Peyer's patch (tissue), 4 donors: ENCODE measurements at places on chromosomes 5 and 9. TPM values are rescaled to one million over a fixed set of nuclear protein-coding genes. Genes with fewer than 3 reads are reported as not detected.
A peak's percentile ranks its signal among the peaks of the same experiment; 100 is the strongest.

Gene GCNT1
- 38.8 TPM for total RNA-seq

- peak overlapping the region; percentile 74 for H3K27ac ChIP-seq
- peak; percentile 72 for DNase-seq
- peak overlapping the region; percentile 57 for H3K4me3 ChIP-seq
- H3K36me3 ChIP-seq: no peaks in the 10 kb centered on the region
- peaks cover 8% of the 10 kb centered on the region for H3K4me1 ChIP-seq
- no peaks in the 10 kb centered on the region for H3K27me3 ChIP-seq
Observed at GRCh38 chr5:140631831-140632365, 1.1 kb downstream of the CD14 start.

Gene PLGRKT
- 41.5 TPM for total RNA-seq

GRCh38 chr5:177370488-177371119 lies 12.9 kb downstream of the RGS14 start:
- no peaks in the 10 kb centered on the region for H3K27me3 ChIP-seq
- peaks cover 3% of the 10 kb centered on the region for H3K4me1 ChIP-seq
- H3K27ac ChIP-seq: peak overlapping the region; percentile 79
- peak; percentile 85 for DNase-seq
- peak overlapping the region; percentile 37 for H3K4me3 ChIP-seq
- no peaks in the 10 kb centered on the region for H3K36me3 ChIP-seq

Gene AQP7
- total RNA-seq: 5.0 TPM

GRCh38 chr5:154365823-154366222 lies 80.0 kb upstream of the SAP30L start:
- no peak overlapping the region for H3K4me3 ChIP-seq
- no peaks in the 10 kb centered on the region for H3K27me3 ChIP-seq
- no peaks in the 10 kb centered on the region for H3K36me3 ChIP-seq
- H3K4me1 ChIP-seq: no peaks in the 10 kb centered on the region
- no peak overlapping the region for H3K27ac ChIP-seq

- no peak for DNase-seq
- H3K27me3 ChIP-seq: no peaks in the 10 kb centered on the region
- no peak overlapping the region for H3K27ac ChIP-seq
Observed at GRCh38 chr5:152855441-152855840, 450.4 kb upstream of the NMUR2 start.

- no peaks in the 10 kb centered on the region for H3K36me3 ChIP-seq
- no peak for DNase-seq
- H3K4me3 ChIP-seq: no peak overlapping the region
- H3K4me1 ChIP-seq: no peaks in the 10 kb centered on the region
Observed at GRCh38 chr9:27162045-27162444, 53.0 kb downstream of the TEK start.
